Mammary epithelial cell (primary cell): ENCODE measurements at places on chromosomes 4 and X. TPM values are rescaled to one million over a fixed set of nuclear protein-coding genes. Genes with fewer than 3 reads are reported as not detected.

- DNase-seq: peak; percentile 12
Measured at GRCh38 chr4:180057891-180058671, 2185.1 kb upstream of the TENM3 start.

The TSC22D3 gene
- 83.7 TPM for total RNA-seq

- no peak for DNase-seq
Measured at GRCh38 chr4:158644760-158645159, 26.9 kb downstream of the C4orf46 start.

DNA sequence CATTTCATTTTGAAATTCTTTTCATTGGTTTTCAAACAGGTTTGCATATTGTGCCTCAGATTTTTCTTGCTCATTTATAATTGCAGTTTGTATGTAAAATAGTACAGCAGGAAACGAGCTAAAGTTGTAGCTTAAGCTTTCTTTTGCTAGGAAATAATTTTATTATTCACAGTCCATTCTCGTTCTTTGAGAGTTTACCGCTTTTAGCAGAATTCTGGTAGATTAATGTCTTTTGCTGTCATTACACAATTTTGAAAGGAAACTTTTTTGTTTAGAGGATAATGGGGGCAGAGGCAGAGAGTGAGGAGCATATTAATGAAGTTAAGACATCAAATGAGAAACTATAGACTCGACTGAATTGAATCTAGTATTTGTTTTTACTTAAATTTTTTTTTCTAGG lies 10.5 kb downstream of the LSM6 start:
- no peak for DNase-seq

GRCh38 chr4:32254216-32254615 lies 1534.0 kb downstream of the PCDH7 start:
- DNase-seq: no peak

The SLC9B2 gene
- total RNA-seq: 16.3 and 21.3 TPM in 2 replicates

The TMEM31 gene
- not detected in 2 replicates for total RNA-seq

- no peak for DNase-seq
Measured at GRCh38 chr4:184282895-184283654, 65.4 kb upstream of the ENPP6 start.

DNA sequence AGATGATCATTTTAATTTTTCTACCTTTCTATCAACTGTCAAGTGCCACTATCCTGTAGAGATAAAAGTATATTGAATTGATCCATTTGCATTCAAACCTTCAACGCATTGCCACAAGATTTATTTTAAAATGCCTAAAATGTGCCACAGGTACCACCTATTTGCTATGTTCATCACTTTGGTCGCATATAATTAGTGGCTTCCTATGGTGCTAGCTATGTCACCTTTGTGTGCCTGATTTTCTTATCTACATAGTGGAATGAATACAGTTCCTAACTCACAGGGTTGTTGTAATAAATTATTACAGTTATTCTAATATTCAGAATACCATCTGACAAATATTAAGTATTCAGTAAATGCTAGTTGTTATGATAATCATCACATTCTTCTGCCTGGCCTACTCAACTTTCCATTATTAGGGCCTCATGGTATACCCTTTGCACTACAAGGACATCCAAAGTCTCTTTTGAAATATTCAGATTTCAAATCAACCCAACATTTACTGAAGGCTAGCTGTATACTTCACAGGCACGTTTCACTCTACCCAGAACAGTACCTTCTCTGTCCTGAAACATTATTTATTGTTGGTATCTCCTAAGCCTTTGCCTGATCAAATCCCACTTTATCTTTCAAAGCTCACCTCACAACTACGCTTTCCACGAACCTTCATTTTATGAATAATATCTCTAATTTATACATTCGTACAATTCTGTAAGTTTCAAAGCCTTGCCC lies 62.4 kb downstream of the ANXA10 start:
- no peak for DNase-seq

The MSL3 gene
- total RNA-seq: 23.6 and 23.8 TPM in 2 replicates

GRCh38 chrX:71870208-71871098 lies 40.2 kb upstream of the NHSL2 start:
- peak; percentile 39 for DNase-seq

GRCh38 chrX:125005863-125006262 lies 313.8 kb upstream of the TEX13C start:
- no peak for DNase-seq

The MAGEB2 gene
- not detected for total RNA-seq

GRCh38 chr4:115537387-115537786 lies 424.0 kb upstream of the NDST4 start:
- no peak for DNase-seq

DNA sequence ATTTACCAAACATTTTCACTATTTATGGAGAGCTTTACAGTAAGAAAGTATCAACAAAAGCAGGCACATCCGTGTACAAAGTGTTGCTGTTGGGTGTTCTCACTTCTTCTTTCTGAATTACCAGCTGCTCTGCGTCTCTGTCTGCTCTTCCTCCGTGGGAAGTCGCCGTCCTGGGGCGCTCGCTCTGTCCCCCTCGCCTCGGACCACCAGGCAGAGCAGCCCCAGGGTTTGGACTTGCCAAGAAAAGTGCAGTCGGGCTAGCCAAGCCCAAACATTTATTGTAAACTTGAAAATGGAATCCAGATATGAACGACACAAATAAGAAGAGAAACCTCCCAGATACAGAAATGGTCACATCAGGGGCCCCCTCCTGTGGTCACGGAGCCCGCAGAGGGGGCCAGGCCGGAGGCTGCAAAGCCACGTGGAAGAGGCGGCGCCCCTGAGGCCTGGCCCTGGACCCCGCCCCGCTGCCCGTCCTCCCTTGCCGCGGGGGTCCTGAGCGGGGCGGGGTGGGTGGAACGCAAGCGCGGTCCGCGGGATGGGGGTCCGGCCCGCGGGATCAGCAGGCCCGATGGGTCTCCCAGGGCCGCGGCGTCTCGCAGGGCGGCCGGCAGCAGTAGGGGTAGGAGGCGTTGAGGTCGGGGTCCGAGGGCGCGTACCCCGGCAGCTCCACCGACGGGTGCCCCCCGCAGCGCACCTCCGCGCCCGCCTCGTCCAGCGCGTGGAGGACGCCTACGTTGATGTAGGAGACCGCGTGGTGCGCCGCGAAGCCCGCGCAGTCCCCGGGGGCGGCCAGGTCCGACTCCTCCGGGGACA lies 1.5 kb downstream of the TMEM271 start:
- no peak for DNase-seq

- no peak for DNase-seq
Measured at GRCh38 chr4:141077611-141078225, 55.6 kb downstream of the RNF150 start.

- no peak for DNase-seq
Measured at GRCh38 chrX:119783026-119783425, 8.4 kb downstream of the RPL39 start.

DNA sequence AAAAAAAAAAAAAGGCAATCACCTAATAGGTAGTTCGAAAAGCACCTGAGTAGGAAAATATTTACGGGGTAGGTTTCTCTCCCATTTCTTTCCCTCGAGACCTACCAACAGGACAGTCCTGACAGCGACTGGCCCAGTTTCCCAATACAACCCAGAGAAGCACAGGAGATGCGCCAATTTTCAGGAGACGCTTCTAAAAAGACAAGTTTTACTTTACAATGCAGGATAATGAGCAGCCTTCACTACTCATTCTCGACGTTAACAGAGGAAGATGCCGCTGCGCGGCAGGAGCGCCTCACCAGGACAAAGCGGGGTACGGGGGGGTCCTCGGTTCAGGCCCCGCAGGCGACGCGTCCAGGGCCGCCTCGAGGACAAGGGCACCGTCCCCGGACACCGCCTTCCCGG lies 708 bp downstream of the BCLAF3 start:
- peak; percentile 16 for DNase-seq

- no peak for DNase-seq
Measured at GRCh38 chr4:63965875-63966274, 443.4 kb downstream of the TECRL start.

The CCDC160 gene
- total RNA-seq: not detected in 2 replicates

GRCh38 chrX:107484002-107484726 lies 34.7 kb downstream of the FRMPD3 start:
- DNase-seq: no peak

DNA sequence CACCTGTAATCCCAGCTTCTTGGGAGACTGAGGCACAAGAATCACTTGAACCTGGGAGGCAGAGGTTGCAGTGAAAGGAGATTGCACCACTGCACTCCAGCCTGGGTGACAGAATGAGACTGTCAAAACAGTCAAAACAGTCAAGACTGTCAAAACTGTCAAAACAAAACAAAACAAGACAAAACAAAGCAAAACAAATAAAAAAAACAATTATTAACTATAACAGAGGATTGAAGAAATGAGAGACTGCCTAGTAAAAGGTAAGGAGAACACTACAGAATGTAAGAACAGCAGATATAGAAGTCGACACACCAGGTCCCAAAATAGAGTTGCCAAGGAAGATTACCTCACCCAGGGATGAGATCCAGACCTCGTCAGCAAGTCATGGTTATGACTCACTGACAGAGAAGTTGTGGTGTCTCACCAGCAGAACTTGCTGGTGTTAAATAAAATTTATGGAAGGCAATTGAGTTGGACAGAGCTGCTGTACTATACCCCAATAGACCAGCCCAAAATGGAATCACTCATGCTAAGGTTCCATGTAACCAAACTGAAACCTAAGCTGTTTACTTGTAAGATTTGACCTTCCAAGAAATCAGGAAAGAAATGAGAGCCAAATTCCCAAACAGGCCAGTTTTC lies 32.1 kb upstream of the GK start:
- peak; percentile 76 for DNase-seq
